Tongue (tissue), 3 donors: ENCODE measurements at places on chromosomes 1 and 21.

DNA sequence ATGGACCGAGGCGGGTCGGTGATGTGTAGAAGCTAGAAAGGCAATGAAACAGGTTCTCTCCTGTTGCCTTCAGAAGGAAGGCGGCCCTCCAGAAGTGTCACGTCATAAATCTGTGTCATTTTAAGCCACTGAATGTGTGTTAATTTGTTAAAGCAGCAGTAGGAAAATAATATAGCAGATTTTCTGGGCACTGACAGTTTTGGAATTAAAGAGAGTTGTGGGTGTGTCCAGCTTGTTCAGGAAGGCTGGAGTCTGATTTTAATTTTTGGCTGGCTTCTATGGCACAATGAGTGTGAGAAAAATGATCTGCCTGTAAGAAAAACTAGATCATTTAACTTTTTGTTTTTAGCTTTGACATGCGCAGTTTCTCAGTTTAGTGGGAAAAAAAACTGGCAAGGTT is 177.3 kb downstream of the EDEM3 start:
- peak; percentile 76 for DNase-seq

DNA sequence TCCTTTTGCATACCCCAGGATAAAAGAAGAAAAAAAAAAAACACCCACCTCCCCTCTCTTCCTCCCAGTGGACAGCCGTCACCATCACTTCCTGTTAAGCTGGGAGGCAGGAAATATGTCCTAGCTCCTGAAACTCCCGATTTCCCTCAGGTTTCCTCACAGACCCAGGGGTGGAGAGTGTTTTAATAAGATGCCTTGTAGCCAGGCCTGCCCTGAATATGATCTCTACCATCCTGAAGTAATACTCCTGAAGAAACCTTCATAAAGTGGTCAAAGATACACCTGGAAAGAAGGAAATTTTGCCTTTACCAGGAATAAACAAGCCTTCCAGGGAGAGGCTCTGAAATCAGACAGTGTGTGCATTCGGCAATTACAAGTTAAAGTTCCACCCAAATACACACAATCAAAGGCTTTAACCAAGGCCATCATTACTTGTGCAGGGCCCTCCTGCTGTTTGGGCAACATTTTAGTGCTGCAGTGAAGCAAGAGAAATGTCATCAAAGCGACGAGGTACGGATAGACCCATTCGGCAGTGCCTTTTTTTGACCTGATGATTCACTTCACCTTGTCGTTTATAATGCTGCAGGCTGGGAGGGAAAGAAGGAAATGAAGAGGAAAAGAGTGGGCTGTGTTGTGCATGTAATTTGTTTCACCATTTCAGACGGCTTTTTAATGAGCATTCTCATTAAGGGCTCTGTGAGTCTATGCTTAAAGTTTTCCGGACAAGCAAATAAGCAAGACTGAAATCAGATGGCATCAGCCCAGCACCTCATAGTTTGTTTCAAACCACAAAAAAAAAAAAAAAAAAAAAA is 41.0 kb upstream of the RASAL2 start:
- DNase-seq, result no peak

- no peak for DNase-seq
Observed at GRCh38 chr1:101728029-101728428, 268.7 kb downstream of the OLFM3 start.

DNA sequence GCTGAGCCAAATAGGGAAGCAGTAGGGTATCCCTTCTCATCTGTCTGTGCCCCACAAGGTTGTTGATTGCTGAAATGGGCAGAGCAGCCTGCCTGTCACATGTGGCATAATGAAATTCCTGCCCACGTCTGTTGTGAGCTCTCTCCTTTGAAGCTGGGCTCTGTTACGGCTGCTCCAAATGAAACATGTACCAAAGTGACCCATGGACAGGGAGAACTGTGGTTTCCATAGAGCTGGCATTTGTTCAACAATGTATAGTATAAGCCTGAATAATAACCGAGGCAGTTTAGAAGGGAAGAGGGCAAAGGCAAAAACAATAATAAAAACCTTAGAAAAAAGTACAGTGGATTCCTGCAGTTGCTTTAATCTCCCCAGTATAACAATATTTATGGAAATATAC is 149.7 kb downstream of the LYPLAL1 start:
- peak; percentile 5 for DNase-seq

GRCh38 chr1:243731974-243732625 is 117.9 kb downstream of the AKT3 start:
- no peak for DNase-seq

GRCh38 chr1:203796236-203796605 is 798 bp downstream of the ZBED6 start:
- peak; percentile 64 for DNase-seq

GRCh38 chr1:232369451-232370296 is 260.3 kb downstream of the SIPA1L2 start:
- DNase-seq, result no peak
